Cortex of kidney (tissue), 1 donor: ENCODE measurements at places on chromosomes 6 and 20.

DNA sequence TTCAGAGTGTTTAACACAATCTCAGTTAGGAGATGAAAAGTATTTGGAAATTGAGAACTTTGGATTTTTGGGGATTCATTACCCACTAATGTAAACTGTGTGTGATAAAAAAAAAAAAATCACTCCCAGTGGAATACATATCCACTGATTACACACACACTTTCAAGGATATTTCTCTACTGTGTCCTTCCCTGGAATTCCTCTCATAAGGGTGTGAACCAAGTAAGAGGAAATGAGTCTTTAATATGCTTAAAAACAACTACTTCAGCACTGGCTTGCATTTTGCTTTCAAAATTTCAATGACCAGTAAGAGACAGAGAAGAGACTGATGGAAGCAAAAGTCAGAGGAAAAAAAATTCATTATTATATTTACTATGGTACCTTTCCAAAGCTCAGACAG, 24.5 kb upstream of the MYCT1 start:
- no peak for DNase-seq

DNA sequence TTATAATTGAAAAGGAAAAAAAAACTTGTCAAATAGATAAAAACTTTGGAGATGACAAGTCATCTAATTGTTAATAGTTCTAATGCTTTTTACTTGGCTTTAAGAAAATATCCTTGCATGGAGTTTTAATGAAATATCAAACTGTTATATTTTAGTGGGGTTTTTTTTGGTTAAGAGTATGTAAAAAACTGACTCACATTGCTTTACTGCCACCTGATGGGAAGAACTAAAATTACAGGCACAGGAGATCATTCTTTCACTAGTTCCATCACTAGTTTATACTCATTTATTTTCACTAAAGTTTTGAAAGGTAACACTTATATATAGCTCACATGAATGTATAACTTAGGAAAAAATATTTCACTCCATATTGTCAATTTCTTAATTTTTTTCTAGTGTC, 309.1 kb downstream of the LMBRD1 start:
- no peak for DNase-seq

GRCh38 chr6:25883991-25884390, 9.9 kb upstream of the SLC17A3 start:
- no peak for DNase-seq

GRCh38 chr6:144646093-144647056, 361.2 kb downstream of the UTRN start:
- no peak for DNase-seq

DNA sequence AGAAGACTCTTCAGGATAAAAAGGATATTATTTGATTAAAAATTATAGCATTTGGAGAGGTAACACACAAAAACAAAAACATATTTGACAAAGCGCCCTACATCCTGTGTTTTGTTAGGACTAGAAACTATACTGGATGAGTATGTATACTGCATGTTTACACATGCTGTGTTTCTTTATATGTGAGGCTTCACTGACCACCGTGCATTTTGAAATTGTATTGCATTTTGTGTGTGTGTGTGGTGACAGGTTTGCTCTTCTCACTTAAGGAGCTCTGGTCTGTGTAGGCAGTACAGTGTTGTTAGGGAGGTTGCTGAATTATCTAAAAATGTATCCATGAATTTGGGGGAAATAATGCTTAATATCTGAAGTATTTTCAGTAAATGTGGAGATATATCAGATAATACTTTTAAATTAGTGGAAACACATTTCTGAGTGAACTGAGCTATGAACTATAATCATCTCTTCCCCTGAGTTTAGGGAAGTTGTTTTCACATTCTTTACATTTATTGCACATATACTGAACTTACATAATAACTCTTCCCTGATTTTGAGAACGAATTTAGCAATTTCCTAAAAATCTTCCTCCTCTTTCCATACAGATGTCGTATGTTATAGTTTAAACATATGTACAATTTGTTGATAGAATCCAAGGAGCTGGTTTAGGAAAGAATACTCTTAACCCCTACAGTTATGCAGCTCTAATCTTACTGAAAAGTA, 43.3 kb downstream of the TMEM170B start:
- no peak for DNase-seq

- no peak for DNase-seq
Measured at GRCh38 chr6:52555518-52556233, 21.2 kb downstream of the TRAM2 start.

DNA sequence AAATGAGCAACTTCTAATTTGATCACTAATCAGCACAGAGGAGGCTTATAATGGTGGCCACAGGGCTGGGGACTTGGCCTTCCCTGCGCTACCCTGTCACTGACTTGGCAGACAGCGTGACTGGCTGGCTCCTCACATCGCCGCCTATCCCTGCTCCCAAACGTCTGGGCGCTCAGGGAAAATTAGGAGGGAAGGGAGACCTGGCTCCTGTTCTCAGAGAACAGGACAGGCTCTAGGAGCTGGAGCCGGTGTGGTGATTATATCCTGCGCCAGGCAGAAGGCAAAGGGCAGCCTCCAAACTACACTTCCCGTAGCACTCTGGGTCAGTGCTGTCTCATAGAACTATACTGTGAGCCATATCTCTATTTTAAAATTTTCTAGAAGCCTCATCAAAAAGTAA, 53.4 kb downstream of the VEGFA start:
- DNase-seq: no peak

- DNase-seq: no peak
Measured at GRCh38 chr6:150177259-150177951, 34.6 kb downstream of the PPP1R14C start.

DNA sequence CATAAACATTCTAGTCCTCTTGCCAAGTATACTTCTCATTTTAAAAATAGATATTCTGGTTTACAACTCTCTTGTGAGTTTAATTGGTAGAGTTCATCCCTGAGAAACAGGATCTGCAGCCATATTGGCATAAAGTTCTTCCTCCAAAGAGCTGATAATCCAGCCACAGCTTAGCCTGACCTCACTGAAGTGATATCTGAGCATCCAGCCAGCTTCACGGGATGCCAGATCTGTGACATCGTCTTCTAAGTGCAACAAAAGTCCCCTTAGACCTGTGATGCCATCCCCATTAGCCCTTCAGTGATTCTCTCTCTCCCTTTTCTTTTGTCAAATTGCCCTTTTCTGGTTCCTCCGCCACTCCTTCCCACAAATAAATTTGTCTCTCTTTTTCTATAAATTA, 180.6 kb upstream of the STXBP5 start:
- no peak for DNase-seq

GRCh38 chr6:43829470-43829869, 59.5 kb downstream of the VEGFA start:
- DNase-seq: no peak

DNA sequence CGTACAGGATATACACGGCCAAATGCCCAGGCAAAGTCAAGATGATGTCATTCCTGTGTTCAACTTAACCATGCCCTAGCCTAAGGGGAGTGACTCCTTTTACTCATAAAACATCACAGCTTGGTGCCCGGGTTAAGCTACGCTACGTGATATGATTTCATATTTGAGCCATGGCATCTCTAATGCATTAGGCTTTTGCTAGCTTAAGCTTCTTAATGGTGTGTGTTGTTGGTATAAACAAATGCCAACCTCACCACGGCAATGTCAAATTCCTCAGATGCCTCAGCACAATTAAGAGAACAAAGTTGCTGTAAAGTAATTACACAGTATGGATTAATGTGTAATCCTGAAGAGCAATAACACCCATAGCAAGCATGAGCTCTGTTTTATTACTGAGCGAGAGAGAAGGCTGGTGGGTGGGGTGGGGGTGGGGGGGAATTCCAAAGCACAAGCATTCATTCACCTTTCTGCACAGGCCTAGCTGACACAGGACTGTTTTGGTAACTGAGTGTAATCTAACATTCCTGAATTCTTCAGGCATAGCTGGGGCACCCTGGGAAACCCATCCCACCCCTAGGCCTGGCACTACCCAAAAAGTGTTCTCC, 44.7 kb upstream of the CNKSR3 start:
- DNase-seq: no peak

DNA sequence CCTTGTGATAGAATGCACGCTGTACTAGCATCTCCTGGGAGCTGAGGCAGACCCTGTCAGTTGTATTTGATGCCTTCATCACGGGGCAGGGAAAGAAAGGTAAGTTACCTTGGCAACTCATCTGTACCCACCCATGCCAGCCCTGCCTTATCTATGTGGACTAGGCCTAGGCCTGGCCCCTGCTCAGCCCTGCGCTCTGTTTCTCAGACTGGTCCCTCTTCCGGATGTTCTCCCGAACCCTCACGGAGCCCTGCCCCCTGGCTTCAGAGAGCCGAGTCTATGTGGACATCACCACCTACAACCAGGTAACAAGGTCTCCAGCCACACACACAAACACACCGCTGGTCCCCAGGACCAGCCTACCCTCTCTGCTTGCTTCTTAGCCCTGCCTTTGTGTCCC, 4.2 kb downstream of the PIGT start:
- no peak for DNase-seq
